ENCODE measurements at places on chromosomes 3 and 15.
A peak's percentile ranks its signal among the peaks of the same experiment; 100 is the strongest.

DNA sequence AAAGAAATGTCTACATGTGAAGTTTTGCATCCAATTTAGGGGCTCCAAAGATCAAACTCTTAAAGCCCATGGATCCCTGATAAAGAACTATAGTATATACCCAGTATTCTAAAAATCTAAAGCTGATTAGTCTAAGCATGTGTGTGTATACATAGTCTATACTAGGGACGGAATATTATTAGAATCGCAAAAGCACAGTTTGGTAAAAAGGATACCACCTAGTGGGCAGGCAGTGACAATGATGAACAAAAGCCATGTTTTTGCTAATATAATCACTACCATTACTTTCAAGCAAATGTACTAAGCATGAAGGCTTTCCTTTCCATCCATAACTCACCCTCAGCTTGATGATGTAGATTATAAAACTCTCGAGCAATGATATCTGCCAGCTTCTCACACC is 16.5 kb downstream of the POLQ start:
- DNase-seq = peak; percentile 15

- DNase-seq = peak; percentile 60
Measured at GRCh38 chr3:111616417-111617105, 21.4 kb upstream of the ZBED2 start.

DNA sequence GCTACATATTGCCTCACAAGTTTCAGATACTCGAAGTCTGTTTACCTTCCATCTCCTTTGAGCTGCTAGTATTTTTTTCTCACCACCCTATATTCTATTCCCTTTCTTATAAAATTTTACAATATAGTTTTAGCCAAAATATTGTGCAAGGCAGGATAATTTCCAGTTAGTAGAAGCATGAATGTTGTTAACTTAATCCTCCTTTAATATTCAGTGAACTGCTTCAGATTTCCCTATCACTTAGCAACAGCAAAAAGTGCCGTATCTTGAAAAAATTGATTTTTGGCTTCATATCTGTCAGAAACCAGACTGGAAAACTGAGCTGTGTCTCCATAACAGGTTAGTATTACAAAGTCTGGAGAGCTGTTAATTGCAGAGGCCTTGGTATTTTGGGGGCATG is 24.0 kb downstream of the PLSCR4 start:
- no peak for DNase-seq

- peak; percentile 93 for DNase-seq
Measured at GRCh38 chr3:126956866-126957650, 25.9 kb upstream of the PLXNA1 start.

- DNase-seq = no peak
Measured at GRCh38 chr3:81152156-81152555, 609.3 kb downstream of the GBE1 start.

- DNase-seq = no peak
Measured at GRCh38 chr15:40133544-40133943, 24.9 kb upstream of the BMF start.

DNA sequence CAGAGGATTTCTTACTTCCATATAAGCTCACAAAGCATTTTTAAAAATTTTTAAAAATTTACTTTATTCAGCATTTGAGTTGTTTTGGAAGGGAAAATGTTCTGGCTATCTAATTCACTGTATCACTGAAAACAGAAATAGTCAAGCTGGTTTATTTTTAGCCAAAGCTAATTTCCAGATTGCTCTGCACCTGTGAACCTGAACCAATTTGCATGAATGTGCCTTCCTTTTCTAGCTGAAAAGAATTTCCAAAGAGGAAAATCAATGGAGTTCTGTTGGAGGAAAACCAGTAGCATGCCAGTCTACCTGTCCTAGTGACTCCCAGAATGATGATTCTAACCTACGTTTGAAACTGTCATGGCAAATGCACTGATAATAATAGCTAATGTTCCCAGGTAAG is 134.2 kb upstream of the LIPC start:
- no peak for DNase-seq

DNA sequence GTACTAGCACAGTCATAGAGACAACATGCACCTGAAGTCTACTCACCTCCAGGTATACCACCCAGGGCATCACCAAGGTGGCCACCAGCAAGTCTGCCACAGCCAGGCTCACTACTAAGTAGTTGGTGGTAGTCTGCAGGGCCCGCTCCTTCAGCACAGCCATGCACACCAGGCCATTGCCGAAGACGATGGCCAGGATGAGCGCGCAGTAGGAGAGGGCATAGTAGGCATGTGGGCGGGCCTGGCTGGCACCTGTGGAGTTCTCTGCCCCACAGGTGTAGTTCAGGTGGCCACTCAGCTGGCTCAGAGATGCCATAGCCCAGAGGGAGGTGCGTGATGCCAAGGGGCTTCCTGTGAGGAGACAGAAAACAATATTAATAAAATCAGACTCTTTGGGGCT is 7.2 kb downstream of the DRD3 start:
- DNase-seq = no peak

DNA sequence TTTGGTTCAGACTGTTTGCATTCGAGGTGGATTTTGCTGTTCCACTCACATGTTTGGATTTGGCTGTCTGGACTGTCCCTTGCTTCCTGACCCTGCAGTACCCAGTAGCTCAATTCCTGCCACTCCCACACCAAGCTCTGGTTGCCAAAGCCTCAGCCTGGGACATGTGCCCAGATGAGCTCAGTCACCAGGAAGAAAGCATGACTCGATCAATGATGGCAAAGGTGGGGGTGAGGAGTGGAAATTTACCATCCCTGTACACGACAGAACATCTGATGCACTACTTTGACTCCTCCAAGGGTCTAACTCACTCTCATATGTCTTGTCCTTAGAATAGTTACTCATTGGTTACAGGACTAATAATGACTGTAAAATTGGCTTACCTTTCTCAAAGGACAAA is 45.2 kb downstream of the ZNF385D start:
- peak; percentile 78 for DNase-seq

DNA sequence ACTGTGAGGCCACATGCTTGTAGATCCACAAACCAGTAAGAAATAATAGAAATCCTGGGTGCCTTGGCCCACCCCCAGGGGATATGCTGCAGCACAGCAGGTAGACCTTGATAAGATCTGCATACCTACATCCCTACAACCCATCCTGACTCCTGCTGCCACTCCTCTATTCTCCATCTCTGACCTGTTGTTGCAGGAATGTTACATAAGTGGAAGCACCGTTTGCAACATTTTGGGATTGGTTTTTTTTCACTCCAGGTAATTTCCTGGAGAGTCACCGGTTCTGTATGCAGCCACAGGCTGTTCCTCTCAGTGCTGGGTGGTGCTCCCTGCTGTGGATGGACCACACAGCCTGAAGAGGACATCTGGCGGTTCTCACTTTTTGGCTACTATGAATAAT is 16.1 kb upstream of the CSPG5 start:
- peak; percentile 83 for DNase-seq

DNA sequence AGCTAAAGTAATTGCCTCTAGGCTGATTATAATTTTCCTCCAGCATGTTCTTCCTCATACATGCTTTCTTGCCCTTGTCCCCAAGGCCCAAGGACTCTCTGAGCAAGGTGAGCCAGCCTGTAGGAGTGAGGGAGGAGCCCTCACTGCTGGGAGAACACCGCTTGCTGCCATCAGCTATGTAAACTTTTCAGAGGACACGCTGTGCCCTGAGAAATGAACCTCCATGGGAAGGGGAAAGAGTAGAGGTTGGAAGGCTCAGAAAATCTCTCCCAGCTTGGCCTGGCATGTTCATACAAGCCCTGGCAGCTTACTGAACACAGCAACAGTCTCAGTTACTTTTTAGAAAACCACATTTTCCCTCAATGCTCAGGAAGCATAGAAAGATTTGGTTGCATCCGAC is 103.0 kb upstream of the SLC24A5 start:
- DNase-seq = peak; percentile 55

GRCh38 chr3:139460076-139460475 is 16.2 kb downstream of the RBP2 start:
- no peak for DNase-seq

DNA sequence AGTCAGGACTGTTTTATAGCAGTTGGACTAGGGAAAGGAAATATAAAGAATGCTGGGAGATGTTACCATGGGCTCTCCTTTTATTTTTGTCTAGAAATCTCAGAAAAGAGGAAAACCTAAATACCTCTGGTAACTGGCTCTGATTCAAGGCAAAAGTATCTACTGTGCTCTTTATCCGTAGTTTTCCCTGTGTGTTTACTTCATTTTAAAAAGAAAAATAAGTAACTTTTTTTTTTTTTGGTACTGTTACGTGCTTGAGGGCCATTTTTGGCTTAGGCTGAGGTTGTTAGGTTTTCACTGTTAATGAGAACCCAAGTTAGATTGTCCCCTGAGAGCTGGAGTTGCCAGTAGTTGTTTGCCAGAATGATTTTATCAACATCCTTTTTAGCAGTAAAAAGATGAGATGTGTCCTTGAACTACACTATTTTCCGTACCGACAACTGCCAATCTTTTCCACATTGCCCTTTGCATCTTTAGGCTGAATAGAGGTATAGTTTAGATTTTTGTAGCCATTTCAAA is 35.8 kb downstream of the IQGAP1 start:
- no peak for DNase-seq

DNA sequence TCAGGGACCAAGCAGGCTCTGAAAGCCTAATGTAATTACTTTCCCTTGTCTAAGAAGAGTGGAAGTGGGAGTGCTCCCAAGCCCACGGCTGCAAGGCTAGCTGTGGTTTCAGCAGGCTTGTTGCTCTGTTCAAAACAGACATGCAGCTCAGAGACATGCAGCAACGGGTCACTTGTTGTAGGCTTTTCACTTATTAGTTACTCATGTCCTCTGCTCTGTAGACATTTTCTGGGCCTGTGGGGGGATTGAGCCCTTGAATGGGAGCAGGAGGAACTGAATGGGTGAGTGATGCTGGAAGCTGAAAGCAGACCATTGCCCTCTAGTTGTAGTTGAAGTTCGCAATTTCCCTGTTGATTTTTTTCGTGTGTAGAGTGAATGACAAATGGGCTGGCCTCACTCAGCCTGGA is 261.9 kb upstream of the NR2E3 start:
- no peak for DNase-seq

- DNase-seq = peak; percentile 4
Measured at GRCh38 chr3:67601385-67601784, 53.0 kb downstream of the SUCLG2 start.

DNA sequence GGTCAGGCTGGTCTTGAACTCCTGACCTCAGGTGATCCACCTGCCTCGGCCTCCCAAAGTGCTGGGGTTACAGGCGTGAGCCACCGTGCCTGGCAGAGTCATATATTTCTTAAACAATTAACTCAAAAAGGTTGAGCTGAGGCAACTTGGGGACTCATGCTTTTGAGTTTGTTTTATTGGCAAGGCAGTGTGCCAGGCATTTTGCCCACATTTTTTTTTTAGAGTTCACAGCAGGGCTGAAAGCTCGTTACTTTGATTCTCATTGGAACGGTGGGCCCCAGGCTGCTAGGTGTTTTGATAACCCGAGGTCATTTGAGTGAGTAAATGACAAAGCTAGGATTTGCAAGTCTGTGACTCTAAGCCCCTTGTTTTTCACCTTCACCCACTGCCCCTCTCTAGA is 76.2 kb downstream of the CCK start:
- no peak for DNase-seq

GRCh38 chr15:38091078-38091645 is 156.7 kb downstream of the TMCO5A start:
- no peak for DNase-seq

DNA sequence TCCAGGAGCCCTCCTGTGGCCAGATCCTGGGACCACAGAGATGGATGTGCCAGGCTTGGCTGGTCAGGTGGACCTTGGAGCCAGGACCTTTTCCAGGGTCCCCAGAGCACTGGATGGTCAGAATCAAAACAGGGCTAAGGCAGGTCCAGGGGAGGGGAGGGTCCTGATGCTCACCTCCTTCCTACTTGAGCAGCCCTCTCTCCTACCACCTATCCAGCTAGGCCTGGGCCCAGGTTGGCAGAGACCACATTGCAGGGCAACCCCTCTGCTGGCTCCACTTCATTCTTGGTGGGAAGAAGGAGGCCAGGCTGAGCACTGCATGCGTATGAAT is 28.5 kb upstream of the SFMBT1 start:
- no peak for DNase-seq

DNA sequence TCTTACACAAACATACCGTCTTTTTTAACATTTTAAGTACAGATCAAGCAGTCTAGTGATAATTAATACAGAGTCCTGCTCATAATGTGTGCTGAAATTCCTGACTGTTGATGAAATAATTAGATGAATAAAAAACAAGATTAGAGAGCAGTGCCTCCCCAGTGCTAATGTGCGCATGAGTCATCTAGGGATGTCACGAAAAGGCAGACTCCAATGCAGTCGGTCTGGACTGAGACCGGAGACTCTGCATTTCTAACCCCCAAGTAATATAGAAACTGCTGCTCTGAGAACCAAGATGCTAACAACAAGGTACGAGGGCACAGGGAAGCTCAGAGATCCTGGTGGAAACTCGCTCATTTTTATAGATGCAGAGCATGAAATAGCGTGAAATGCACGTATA is 61.4 kb downstream of the COL8A1 start:
- peak; percentile 43 for DNase-seq

- peak; percentile 91 for DNase-seq
Measured at GRCh38 chr3:48656061-48656840, 6.4 kb downstream of the CELSR3 start.

- DNase-seq = no peak
Measured at GRCh38 chr3:192229866-192230265, 497.5 kb downstream of the FGF12 start.

GRCh38 chr15:44606740-44607139 is 56.7 kb downstream of the SPG11 start:
- DNase-seq = no peak

DNA sequence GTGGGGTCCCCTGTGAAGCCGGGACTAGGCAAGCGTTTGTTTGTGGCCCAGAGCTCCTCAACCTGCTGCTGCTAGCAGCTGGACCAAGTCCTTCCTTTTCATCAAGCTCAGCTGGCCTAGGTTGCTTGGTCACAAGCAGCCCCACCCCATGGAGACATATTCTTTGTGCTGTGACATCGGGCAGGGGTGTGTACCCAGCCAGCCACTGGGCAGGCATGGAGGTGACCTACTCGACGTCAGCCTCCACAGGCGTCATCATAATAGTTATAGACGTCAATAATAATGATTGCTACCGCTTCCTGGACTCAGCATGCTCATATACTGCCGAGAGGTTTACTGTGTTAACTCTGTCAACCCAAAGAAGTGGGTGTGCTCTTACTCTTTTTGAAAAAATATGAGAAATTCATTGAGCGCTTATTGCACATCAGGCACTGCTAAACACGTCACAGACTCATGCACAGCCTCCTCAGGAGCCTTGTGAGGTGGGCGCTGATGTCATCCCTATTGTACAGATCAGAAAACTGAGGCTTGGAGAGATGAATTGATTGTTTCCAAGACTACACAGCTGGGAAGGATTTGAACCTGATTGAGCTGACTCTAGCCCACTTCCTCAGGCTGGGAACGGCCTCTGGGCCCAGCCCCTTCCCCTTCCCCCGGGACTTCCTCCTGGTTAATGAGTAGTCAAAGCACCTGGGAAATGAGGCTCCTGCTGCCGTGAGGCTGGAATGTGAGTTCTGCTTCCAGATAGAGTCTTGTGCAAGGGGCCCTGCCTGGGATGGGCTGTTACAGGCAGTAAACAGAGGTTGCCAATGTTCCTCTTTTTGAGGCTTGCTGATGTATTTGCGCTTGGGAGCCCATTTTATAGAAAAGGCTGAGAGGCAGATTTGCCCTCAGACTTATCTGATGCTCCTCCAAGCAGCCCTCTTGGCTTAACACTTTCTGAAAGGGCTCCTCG is 16.2 kb downstream of the SLC6A6 start:
- no peak for DNase-seq
